ENCODE measurements at places on chromosomes 1 and 21.

GRCh38 chr1:147641695-147642592 lies 28.4 kb downstream of the ACP6 start:
- DNase-seq = no peak

DNA sequence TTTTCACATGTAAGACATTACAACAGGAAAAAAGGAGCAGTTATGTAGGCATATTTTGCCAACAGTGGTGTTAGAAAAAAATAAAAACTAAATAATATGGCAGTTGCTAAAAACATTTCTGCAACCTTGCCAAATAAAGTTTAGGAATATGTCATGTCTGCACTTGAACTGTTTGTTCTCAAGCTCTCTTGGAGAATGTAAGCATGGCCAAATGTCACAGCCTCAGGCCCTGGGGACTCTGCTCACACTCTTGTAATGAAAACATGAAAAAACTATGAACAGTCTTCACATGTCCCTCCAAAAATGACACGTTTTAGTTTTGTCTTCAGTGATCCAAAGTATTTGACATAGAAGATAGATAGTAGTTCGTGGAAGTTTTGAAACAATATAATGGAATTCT lies 753.3 kb downstream of the LTN1 start:
- no peak for DNase-seq

DNA sequence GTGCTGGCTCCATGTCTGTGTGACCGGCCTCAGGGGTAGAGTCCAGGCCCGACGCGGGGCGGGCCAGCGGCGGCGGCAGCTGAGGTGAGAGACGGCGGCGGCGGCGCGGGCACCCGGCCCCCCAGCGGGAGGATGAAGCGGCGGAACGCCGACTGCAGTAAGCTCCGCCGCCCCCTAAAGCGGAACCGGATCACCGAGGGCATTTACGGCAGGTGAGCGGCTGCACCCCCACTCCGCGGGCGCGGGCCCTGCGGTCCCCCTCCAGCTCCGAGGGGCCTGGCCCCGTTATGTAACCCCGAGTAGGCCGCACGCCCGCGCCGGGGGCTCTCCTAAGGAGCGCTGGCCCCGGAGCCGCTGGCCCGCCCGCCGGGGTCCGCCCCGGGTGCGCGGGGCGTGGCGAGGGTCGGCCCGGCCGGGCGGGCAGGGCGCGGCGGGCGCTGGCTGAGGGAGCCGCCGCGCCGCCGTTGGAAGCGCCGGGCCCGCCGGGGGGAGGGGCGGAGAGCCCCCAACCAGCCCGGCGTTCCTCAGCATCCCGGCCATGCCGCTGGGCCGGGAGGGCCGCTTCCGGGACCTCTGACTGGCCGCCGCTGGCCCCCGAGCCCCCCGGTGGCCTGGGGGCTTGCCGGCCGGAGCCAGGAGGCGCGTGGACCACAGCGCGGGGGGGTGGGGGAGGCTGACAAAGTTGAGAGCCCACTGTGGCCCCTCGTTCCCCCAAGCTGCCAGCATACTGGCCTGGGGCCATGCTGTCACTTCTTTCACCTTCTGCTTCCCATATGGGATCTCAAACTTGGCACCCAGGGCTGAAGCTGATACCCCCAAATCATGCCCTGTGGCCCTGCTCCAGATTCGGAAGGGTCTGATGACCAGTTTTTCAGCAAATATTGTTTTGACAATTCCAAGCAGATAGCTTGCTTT lies 527 bp downstream of the MACO1 start:
- no peak for DNase-seq

- no peak for DNase-seq
Measured at GRCh38 chr1:224459966-224460365, 25.4 kb upstream of the WDR26 start.

- DNase-seq = no peak
Measured at GRCh38 chr1:77874804-77875445, 13.5 kb upstream of the NEXN start.
